Amniotic epithelial cell (primary cell): ENCODE measurements at places on chromosomes 5 and 9.
A peak's percentile ranks its signal among the peaks of the same experiment; 100 is the strongest.

- DNase-seq: no peak
Measured at GRCh38 chr5:105330185-105330584, 1767.6 kb upstream of the NUDT12 start.

GRCh38 chr5:124878583-124879342 lies 132.3 kb upstream of the ZNF608 start:
- DNase-seq: no peak

DNA sequence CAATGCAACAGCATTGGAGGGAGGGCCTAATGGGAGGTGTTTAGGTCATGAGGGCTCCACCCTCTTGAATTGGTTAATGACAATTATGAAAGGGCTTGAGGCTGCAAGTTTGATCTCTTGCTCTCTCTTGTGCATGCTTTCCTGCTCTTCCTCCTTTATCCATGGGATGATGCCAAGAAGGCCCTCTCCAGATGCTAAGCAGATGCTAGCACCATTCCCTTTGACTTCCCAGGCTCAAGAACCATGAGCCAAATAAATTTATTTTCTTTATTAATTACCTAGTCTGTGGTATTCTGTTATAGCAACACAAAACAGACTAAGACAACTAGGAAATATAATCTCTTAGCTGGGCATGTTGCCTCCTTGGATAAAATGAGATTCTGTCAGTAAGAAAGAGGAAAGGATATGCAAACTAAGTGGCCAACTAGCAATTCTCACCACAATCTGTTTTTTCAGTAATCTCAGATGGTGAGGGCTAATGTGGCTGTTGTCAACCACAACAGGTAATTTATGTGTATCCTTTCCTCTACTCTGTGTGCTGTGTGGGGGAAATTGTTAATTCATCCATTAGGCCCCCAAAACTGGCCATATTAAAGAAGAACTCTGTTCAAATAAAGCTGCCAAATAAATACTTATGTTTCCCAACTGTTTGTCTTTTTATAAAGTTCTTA lies 269.1 kb upstream of the CD180 start:
- DNase-seq: no peak

GRCh38 chr9:18394847-18395351 lies 79.1 kb upstream of the ADAMTSL1 start:
- DNase-seq: no peak

GRCh38 chr5:35879649-35880048 lies 23.0 kb downstream of the IL7R start:
- no peak for DNase-seq

DNA sequence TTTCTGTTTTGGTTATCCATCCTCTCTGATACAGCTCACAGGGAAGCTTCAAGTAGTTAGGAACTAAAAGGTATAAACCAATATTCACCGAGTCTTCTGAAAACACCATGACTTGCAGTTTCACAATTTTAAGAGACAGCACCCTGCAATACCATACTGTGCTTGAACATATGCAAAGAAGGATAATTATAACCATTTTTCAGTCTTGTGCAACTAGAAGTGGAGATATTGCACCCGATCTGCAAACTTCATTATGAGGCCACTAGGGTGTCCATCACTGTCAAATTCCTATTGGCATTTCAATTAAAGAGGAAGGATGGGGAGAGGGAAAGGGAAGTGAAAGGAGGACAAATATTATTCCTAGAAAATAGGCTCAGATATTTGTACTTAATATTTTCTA lies 32.4 kb upstream of the CEP120 start:
- DNase-seq: no peak

GRCh38 chr5:125499636-125500332 lies 753.3 kb upstream of the ZNF608 start:
- DNase-seq: no peak

DNA sequence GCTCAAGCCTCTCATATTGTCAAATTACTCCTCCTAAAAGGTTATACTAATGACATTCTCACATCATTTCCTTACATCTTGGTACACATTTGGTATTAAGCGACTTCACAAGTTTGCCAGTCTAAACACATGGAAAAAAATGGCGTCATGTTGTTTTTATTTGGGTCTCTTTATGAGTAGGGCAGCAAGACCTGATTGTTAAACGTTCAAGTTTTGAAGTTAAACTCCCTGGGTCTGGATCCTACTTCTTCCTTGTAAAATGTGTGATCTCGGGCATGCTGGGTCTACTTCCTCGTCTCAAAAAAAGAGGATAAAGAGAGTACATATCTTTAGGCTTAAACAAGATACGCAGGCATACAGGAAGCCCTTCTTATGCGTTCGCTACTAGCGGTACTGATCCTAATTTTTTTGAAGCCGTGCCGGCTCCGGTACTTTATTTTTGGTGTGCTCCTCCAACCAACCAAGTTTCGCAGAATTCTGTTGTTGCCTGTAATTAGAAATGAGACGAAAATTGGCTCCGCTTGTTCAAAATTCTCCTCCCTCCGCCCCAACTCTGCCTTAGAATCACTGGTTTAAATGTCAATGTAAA lies 596 bp upstream of the CDC37L1 start:
- no peak for DNase-seq

DNA sequence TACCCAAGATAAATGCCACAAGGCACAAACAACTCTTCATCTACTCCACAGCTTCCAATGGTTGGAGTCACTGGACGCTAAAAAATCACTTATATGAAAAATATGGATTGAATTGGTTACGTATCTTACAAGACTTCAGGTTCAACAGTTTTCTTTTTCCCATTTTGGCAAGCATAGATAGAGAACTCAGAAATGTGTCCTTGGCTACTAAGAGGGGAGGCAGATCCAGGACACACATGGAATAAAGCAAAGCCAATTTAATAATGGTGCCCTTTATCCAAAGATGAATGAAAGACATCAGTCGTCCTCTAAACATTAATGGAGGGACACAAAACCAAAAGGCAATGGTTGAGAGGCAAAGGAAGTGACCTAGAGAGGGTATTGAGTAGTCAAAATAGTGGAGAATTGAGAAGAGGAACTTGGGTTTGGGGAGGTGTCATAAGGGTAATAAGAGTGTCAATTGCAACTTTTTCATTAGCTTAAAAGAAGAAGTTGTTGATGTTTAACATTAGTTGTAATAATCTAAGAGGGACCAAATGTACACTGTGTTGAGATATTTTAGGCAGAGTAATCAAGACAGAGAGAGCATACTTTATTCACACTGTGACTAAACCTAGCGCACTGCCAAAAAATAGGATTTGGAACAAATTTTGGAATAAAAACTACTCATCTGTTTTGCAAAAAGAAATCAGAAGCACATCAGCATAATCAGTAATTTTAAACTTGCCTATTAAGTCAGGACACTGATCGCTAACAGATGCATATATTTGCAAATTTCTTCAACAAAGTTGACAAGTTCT lies 308.2 kb downstream of the ARL15 start:
- DNase-seq: no peak

- no peak for DNase-seq
Measured at GRCh38 chr5:94847019-94847418, 228.6 kb downstream of the SLF1 start.

DNA sequence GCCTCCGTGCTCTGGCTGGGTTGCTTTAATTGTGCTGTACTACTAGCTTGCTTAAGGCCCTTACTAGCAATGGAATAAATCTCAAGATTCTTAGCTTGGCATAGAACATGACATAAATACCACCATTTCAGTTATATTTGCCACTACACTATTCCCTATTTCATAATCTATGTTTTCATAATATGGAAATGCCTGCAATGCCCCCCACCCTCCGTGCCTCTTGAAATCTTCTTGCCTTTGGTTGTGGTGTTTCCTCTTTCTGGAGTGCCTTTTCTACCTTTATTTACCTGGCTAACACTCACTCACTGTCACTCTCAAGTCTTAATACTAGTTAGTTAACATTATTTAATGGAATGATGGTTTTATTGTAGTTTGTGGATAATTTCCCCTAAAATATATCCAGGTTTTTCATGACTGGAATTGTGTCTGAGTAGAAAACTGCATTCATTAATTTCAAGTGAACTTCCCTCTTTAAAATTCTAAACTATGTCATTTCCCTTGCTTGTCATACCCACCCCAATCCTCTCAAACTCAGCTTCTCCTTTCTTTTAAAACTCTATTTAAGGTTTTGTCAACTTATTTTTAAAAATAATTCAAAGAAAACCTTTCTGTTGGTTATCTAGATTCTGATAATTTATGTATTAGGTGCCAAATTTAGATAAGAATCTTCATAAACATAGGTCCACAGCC lies 521.7 kb upstream of the DAB2 start:
- no peak for DNase-seq

- peak; percentile 56 for DNase-seq
Measured at GRCh38 chr9:21964925-21965385, 29.2 kb downstream of the CDKN2A start.

- DNase-seq: no peak
Measured at GRCh38 chr9:127407492-127407843, 10.5 kb downstream of the SLC2A8 start.

GRCh38 chr9:32665101-32665500 lies 29.6 kb upstream of the TAF1L start:
- peak; percentile 2 for DNase-seq

GRCh38 chr5:54845567-54845941 lies 139.8 kb downstream of the ESM1 start:
- DNase-seq: peak; percentile 73

GRCh38 chr5:1212881-1213280 lies 11.5 kb downstream of the SLC6A19 start:
- DNase-seq: no peak

DNA sequence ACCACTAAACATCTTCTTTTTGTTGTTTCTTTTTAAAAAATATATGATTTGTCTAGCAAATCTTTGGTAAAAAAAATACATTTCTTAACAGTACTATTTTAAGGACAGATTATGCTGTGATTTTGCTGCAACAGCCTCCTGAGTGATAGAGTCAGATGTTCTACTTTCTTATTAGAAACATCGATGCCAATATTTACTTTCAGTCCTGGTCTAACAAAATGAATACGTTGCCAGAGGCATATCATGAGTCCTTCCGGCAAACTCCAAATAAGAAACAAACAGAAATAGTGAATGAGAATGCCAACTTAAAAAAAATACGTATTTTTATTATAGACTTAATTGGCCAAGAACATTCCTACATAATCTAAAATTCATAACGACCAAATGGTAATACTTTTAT lies 371.5 kb downstream of the ADGRV1 start:
- DNase-seq: no peak

DNA sequence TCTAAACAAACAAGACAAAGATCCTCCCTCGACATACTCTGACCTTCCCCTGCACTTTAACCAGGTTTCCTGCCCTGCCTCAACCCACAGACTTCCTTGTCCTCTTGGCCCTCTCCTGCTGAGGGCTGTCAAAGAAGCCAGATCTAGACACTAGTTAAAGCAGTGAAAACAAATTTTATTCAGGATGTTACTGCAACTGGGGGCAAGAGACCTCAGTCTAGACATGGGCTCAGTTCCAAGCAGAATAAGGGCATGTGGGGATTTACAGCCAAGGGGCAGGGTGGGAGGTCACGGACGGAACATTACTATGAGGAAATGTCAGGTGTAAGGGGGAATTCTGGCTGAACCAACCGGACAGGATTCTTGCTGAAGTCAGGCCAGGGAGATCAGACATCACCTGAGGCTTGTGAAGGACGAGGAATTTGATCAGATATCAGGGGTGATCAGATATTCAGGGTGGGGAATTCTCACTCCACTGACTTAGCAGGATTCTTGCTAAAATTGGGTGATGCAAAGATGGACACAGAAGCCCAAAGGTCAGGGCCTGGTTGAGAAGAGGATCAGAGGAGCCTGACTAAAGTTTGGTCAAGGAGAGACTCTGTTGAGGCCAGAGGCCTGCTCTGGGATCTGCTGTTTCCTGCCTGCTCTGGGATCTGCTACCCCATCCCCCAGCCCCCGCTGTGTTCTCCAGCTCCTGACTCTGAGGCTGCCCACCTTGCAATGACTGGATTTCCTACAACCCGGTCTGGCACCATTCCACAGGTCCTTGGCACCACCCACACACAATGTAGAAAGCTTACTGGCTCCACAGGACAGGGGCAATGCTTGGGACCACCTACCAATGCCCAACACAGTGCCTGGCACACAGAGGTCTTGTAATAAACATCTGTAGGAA lies 21.5 kb downstream of the GABBR2 start:
- no peak for DNase-seq

- DNase-seq: peak; percentile 78
Measured at GRCh38 chr5:5271786-5272321, 131.7 kb downstream of the ADAMTS16 start.

DNA sequence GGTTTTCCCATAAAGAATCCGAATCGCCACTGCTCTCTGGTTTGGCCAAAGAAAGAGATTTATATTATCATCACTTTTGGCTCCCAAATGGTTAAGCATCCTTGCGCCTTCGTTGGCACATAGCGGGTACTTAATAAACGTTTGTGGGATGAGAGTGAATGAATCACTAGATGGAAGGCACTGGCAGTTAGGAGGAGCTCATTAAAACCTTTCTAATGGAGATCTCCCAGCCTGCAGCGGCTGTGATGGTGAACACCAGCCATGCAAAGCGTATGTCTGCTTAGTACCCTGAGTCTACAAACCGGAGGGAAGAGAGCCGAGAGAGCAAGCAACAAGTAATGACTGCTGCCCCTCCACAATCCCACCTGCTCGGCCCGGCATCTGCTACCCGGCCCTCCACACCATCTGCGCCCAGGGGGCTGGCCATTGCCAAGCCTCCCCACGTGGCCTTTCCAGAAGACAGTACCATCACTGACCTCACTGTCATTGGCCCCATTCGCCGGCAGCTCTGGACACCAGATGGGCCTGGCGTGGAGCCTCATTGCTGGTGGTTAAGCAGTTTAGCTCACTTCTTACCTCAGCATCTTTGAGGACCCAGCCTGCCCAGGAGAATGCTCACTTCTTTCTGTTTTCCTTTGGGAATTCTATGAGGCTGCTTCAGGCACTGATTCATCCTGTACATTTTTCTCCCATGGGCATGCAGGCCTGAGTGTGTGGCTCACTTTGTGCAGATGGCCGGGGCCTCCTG lies 39.3 kb upstream of the ANKRD33B start:
- peak; percentile 41 for DNase-seq

DNA sequence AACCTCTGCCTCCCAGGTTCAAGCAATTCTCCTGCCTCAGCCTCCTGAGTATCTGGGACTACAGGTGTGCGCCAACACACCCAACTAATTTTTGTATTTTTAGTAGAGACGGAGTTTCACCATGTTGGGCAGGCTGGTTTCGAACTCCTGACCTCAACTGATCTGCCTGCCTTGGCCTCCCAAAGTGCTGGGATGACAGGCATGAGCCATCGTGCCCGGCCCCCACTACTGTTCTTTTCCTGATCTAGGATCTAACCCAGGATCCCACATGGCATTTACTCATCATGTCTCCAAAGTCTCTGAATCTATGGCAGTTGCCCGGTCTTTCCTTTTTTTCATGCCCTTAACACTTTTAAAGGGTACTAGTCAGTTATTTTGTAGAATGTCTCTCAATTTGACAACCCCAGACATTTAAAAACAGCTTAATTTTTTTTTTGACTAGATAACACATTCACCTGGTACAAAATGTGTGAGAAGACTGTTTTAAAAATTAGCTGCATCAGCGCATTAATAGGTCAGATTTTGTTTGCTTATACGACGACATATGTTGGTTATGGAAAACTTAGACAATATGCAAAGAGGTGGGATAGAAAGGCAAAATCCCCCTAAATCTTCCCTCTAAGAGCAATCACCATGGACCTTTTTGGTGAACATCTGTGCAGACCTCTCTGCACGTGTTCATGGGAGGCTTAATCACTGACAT lies 46.5 kb downstream of the STOM start:
- no peak for DNase-seq

- DNase-seq: peak; percentile 47
Measured at GRCh38 chr5:153974131-153974812, 64.4 kb downstream of the FAM114A2 start.
